NK-92 treated with Interleukin-12 subunit alpha and Interleukin-12 subunit beta, amount 100 ng/mL, for 24 hours (cell line): ENCODE measurements at places on chromosomes 7 and 10.

DNA sequence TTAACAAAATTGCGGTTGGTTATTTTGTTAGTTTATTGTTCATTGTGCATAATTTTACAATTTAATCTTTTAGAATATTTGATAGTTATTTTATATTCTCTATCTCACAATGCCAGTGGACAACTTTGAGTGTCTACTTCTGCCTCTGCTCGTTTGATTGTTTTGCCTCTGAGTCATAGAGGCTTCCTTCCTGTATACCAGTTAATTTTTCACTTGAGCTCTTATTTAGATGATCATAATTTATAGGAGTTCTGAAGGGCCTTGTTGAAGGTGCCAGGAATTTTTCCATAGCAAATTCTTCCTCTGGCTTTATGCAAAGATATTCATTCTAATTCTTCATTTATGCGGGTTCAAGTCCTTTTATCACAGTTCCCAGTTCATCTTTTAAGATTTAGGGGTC is 5.2 kb upstream of the MALRD1 start:
- no peak for DNase-seq

DNA sequence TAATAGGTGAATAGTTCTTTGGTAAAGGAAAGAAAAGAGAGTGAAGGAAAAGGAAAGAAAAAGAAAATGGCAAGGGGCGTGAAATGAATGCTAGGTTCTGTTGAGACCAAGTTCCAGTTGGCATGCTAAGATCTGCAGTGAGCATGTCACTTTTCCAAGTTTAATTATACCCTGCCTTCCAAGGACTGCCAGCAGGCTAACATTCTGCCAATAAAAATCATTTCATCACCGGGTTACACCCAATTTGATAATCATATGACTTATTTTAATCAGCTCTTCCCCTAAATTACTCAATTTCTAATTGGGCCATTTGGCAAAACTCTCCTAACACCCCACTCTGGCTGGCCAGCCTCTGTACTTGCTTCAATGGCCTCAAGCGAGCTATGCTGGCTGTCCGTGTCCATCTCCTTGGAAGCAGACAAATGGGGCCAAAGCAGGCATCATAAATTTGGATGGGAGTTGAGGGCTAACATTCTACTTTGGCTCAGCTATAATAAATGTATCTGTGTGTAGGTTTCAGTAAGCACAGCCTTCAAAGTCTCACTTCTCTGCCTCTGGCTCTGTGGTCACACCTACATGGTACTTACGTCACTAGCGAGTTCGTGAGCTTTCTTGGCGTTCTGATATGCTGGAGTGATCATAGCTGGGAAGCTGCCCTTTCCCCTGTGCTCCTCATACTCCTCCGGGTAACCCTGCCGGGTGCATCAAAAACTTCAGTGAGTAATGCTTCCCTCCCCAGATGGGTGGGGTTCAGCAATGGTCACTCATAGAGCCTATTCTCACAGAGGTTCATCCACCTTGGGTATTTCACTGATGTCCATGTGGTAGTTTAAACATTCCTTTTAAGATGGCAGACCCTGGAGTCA is 17.3 kb downstream of the NRAP start:
- no peak for DNase-seq

DNA sequence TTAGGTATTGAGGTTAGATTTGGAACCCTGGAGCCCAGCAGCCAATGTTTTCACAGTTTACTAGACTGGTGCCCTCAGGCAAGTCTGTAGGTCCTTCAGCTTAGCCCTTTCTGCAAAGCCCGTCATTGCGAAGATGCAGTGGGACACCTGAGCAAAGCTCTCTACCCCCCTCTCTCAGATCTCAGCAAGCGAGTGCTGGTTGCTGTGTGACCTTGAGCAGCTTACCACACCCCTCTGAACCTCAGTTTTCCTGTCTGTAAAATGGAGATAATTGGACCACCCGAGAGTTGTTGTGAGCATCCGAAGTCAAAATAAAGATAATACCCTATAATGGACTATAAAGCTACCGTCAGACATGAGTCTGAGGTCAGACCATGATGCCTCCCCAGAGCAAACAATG is 3.7 kb downstream of the NPC1L1 start:
- no peak for DNase-seq

DNA sequence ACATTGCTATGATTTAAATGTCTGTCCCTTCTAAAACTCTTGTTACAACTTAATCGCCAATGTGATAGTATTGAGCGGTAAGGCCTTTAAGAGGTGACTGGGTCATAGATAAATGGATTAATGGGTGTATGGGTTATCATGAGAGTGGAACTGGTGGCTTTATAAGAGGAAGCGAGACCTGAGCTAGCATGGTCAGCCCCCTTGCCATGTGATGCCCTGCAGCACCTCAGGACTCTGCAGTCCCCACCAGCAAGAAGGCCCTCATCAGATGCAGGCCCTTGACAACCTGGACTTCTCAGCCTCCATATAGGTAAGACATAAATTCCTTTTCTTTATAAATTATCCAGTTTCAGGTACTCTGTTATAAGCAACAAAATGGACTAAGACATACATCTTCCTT is 15.6 kb downstream of the PARP12 start:
- no peak for DNase-seq

DNA sequence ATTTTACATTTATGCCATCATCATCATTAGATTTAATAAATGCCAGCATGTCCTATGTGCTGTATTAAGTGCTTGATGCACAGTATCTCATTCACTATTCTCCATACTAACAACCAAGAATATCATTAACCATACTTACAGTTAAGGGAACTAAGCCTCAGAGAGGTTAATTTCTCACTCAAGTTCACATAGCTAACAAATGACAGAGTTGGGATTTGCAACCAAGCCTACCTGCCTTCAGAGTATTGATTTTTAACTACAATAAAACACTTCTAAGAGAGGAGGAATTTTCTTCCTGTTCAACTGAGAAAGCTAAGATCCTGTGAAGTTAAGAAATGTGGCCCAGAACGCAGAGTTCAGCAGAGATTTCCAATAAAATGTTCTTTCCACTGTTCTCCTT is 403.0 kb downstream of the KCNMA1 start:
- DNase-seq: no peak

DNA sequence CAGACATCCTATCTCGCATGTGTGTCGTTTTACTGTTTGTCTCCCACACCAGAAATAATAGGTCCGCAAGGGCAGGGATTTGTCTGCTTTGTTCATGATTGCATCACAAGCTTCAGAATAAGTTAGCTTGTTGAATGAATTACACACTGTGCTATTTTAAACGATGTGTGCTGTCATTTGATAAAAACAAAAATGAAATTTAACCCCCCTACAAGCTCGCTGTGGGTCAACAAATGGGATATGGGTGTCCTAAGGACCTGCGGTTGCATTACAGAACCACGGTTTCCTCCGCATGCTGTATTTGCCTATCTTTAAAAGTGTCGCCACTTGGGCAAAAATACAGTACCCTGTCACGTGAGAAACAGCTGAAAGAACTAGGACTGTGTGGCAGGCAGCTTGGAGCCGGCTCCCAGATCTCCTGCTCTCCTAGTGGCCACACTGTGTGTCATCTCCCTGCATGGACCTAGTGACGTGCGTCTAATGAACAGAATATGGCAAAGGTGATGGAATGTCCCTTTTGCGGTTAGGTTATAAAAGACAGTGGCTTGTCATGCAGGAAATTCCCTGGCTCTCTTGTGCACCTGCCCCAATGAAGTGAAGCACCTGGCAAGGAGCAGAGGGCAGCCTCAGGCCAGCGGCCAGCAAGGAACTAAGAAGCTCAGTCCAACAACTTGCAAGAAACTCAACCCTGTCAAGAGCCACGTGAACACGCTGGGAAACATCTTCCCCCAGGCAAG is 32.9 kb upstream of the CRYGN start:
- no peak for DNase-seq

DNA sequence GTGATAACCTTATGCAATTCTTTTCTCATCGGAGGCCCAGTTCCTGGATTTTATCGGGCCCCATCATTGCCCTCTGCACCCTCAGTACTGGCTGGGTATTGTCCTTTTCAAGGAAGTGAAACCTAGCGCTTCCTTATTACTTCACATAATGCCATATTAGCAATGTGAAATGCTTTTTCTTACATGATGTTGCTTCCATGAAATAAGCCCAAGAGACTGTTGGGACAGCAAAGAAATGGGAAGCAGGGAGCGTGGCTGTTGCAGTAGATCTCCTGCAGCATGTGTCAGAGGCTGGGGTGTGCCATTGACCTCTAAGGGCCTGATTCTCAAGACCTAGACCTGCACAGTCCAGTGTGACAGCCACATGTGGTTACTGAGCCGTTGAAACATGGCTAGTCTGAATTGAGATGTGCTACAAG is 8.1 kb downstream of the CHN2 start:
- DNase-seq: no peak

DNA sequence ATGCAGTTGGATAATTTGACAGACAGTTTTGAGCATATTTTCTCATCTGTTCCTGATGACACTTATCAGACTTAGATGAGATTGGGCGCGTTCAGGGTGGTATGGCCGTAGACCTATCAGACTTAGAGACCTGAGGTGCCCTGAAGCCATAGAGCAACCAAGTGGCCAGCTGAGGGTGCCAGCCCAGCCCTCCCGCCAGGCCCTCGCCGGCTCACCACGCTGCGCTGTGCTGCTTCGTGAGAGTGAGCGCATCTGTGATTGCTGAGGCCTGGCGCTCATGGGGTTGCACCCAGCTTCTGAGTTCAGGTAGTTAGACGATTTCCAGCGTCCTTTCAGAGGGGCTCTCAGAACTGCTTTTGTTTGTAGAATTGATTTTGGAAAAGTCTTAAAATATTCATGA is 10.2 kb downstream of the FBH1 start:
- DNase-seq: no peak

- DNase-seq: no peak
Observed at GRCh38 chr10:72049969-72050781, 38.2 kb downstream of the SPOCK2 start.

GRCh38 chr10:67934336-67934735 is 49.9 kb downstream of the SIRT1 start:
- DNase-seq: no peak

DNA sequence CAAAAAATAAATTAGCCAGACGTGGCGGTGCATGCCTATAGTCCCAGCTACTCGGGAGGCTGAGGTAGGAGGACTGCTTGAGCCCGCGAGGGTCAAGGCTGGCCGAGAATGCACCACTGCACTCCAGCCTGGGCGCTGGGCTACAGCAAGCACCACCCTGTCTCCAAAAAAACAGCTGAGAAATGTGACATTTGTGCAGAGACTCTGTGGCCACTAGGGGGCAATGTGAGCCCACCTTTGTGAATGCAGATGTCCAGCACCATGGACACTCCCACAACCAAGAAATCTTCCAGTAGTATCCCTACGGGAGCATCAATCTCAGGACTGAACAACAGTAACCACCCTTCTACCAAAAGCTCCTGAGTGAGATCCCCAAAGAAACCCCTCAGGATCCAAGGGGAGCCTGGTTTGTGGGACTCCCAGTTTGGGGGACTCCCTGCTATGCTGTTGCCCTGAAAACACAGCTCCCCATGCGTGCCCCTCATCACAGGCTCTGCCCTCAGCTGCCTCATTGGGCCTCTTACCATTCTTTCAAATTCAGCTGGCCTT is 6.2 kb upstream of the AHCYL2 start:
- DNase-seq: peak; percentile 58

GRCh38 chr10:28444031-28444430 is 88.9 kb upstream of the WAC start:
- no peak for DNase-seq

- DNase-seq: no peak
Observed at GRCh38 chr7:151626422-151627115, 106.9 kb upstream of the RHEB start.

GRCh38 chr10:111128331-111129180 is 51.7 kb downstream of the ADRA2A start:
- no peak for DNase-seq

GRCh38 chr10:51892965-51893658 is 193.7 kb upstream of the CSTF2T start:
- no peak for DNase-seq
